Fibroblast of skin of right biceps (primary cell): ENCODE measurements at places on chromosomes 5 and 9.

- no peak for DNase-seq
These were observed 5.2 kb downstream of the DOCK8 start for GRCh38 chr9:219670-220365.

GRCh38 chr5:38536968-38537367 lies 19.5 kb downstream of the LIFR start:
- no peak for DNase-seq

- DNase-seq: peak; percentile 66
These were observed 101.1 kb upstream of the ZNF366 start for GRCh38 chr5:72608297-72608696.

DNA sequence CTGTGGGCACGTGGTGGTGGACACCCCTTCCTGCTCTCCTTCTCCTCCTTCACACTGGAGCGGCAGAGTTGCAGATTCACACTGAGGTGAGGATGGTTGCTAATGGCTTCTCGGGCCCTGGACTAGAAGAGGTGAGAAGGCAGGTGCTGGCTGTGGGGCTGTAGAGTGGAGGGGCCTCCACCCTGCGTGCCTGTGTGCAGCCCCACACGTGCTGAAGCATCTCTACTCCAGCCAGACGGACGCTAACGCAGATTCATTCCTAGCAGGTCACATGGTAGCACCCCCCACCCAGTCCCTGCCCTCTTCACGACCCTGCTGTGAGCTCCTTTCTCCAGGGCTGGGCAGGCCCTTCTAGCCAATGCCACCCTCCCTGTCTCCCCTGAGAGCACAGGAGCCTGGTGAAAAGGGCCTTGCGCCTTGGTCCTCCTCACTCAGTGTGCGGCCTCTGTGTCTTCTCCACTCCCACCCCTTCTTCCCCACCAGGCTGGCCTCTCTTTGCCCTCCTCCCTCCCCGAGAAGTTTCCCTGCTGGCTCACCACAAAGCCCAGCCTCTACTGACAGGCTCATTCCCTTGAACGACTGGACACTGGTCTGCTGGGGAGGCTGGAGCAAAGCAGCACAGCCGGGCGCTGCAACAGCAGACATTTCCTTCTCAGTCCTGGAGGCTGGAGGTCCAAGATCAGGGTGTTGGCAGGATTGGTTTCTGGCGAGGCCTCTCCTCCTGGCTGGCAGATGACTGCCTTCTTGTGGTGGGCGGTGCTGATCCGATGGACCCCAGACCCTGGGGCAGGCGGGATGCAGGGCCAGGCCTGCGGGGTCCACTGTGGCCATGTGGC lies 14.2 kb downstream of the CACNA1B start:
- no peak for DNase-seq

DNA sequence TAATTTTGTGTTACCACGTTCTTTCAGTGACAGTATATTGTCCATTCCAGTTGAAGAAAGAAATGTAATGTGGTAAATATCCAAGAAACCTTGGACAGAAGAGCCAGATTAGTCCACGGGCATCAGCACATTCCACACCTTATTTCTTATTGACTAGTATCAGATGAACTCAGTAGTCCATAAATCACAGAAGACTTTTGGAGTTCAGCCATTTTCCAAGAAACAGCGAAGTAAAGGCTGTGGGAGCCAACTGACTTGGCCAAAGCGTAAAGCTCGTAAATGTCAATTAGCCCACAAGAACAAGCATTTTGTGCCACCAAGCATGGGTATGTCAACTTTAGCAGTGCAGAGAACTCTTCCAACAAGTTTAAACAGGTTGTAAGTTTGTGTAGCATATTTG lies 60.2 kb upstream of the STARD4 start:
- no peak for DNase-seq

GRCh38 chr5:171574376-171574775 lies 154.9 kb downstream of the FGF18 start:
- no peak for DNase-seq

DNA sequence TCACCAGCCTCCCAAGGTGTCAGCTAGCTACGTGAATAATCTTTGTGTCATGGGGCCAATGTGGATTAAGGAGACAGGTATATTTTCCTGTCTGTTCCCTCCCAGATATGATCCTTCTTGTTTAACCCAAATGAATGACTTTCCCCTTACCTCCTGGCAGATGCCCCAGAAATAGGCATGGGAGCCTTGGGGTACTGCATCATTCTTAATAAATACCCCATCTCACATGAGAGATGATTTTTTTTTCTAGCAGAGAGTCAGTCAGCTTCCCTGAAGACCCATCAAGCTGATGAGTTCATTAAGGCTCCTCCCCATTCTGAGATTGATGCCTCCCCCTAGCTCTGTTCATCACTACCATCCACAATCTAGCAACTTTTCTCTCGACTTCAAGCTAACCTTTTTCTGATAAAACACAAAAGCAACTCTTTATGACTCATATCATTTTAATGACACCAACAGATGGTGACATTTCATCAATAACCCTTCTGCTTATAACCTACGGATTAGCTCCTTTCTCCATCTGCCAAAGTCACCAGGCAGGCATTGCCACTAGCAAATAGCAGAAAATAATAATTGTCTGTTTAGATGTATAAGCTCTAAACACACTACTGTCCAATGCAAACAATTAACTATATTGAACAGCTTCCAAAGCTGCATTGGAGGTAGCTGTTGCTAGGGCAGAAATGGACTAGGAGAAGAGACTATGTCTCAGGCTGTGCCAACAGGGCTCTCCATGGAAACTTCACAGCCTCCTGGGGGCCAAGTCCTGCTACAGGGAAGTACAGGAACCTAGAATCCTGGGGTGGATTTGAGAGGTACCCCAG lies 143.7 kb downstream of the ACER2 start:
- no peak for DNase-seq

DNA sequence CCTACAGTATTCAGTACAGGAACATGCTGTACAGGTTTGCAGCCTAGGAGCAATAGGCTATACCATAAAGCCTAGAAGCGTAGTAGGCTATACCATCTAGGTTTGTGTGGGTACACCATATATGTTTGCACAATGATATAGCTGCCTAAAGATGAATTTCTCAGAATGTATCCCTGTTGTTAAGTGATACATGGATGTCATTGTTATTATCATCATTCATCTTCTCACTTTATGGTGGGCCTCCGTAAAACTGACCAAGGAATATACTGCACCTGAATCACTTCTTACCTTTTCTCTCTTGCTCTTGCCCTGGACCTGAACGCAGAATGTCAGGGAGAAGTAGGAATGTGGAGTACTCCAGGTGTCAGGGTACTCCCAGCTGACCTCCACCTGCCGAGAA lies 11.8 kb downstream of the IL12B start:
- DNase-seq: no peak

DNA sequence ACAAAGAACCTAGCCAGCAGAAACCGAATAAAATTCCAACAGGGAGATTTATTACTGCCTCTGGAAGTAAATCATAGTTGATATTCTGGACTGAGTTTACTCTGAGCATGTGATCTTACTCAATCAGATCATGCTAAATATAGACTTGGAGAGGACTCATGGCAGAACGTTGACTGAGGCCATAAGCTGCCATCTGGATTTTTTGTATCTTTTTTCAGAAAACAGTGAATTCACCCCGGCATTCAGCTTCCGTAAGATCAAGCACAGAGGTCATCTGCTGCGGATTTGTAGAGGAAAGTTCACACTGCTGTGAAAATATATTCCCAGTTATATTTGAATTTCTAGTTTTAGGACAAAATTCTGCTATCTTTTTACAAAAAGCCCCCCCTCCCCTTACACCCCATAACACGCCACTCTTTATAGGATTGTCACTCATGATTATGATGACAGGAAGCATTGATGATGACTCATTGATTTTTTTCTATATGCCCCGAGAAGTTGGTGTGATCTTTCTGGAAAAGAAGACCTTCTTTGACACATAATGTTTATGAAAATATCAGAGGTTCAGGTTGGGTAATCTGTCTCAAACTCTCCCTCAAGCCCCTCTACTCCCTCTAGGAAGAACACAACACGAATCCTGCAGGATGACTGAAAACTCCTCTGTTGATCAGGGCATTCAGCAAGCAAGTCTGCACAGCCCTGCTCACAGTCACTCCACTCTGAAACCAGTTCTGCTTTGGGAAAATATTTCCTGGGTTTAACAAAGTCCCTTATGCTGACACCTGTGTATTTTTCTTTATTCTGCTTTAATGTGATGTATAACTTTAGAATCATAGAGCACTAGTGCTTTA lies 70.8 kb downstream of the NXNL2 start:
- DNase-seq: peak; percentile 36

DNA sequence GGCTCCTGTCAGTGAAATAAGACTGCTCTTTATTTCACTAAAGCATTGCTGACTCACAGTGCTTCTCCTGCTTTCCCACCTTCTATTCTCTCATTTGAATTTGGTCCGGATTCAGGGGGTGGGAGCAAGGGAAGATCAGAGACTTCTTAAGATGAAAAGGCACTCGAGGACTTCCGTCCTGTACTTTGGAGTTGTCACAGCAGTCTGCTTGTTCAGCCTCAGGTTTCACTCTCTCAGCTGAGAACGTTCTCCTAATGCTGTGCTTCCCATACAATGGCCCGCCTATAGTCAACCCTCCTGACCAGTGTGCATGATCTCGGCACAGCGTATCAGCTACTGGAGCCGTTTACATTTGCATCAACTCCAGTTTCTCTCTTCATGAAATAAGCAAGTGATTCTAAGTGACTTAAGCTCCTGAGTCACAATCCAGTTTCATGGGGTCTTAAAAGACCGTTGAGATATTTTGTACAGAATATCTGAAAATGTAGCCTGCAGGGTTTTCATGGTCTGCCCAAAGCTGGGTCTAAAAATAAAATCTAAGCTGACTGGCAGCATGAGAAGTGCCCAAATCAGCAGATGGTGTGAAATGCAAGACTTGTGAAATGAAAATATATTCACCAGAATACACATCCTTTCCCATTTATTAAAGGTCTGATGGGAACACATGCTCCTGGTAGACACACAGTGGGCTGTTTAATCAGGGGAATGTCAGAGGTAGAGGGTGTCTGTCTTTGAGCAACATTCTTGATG lies 145.0 kb downstream of the ADCY2 start:
- no peak for DNase-seq

- DNase-seq: peak; percentile 57
These were observed 4.9 kb downstream of the MED27 start for GRCh38 chr9:132074736-132075135.

DNA sequence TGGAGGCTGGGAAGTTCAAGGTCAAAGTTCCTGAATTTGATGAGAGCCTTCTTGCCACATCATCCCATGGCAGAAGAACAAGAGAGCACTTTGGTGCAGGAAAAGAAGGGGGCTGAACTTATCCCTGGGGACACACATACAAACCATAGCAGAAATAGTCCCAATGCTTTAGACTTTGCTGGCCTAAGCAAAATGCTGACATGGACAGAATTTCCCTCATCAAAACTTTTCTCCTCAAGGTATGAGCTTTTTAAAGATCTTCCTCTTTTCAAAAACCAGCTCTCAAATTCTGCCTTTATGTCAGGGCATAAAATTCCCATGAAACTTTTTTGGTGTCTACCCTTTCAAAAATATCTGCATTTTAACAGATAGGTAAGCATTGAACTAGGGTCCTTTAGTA lies 341.8 kb upstream of the SMARCA2 start:
- no peak for DNase-seq

GRCh38 chr9:124511891-124512805 lies 4.9 kb upstream of the NR5A1 start:
- no peak for DNase-seq

DNA sequence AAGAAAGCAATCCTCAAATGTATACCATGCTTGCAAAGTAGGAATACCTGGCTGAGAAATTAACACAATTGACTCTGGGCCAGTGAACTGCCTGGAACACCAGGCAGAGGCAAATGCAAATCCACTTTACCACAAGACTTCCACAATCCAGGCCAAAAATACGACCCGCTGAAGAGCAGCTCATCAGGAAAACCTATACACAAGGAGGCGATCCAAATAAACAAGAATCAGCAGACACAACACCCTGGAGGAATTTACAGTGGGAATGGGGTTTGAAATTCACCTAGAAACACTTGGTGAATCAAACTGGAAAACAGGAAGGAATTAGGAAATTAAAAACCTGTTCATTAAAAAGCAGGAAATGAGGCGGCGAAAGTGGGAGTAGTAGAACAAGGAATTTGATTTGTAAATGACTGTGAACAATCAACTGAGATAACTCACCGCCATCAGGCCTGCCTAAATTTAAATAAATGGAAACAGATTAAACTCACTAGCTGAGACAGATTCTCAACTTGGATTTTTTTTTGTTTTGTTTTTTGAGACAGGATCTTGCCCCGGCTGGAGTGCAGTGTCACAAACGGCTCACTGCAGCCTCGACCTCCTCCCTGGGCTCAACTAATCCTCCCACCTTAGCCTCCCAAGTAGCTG lies 15.9 kb downstream of the CMBL start:
- no peak for DNase-seq

- DNase-seq: no peak
These were observed 261.6 kb downstream of the ARRDC3 start for GRCh38 chr5:91121347-91121993.

DNA sequence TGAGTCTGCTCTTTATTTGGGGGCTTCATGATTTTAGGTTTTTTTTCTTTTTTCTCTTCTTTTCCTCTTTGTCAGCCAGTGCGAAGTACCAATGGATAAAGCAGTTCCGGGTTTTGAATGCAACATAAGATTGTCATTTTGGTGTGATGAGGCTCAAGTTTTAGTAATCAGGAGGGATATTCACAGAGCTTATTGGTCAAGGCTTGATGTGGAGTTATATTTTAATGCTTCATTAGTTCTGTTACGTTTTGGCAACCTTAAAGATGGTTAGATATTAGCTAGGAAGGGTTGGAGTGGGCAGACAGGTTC lies 1.4 kb downstream of the PIK3R1 start:
- no peak for DNase-seq

GRCh38 chr5:178793151-178793550 lies 62.7 kb upstream of the ZNF354A start:
- no peak for DNase-seq

- no peak for DNase-seq
These were observed 49.1 kb downstream of the GABRA1 start for GRCh38 chr5:161897033-161897432.

DNA sequence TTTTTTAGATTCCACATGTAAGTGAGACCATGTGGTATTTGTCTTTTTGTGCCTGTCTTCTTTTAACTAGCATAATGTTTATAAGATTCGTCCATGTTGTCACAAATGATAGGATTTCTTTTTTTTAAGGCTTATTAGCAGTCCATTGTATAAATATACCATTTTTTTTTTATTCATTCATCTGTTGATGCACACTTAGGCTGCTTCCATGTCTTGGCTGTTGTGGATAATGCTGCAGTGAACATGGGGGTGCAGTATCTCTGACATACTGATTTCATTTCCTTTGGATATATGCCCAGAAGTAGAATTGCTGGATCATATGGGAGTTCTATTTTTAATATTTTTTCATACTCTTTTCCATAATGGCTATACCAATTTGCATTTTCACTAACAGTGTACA lies 48.7 kb downstream of the KIAA1958 start:
- peak; percentile 83 for DNase-seq

- DNase-seq: no peak
These were observed 38.6 kb downstream of the NR4A3 start for GRCh38 chr9:99860266-99860665.
